ENCODE measurements at places on chromosomes 5 and 9. TPM values are rescaled to one million over a fixed set of nuclear protein-coding genes. Genes with fewer than 3 reads are reported as not detected.

Gene CCDC152
- polyA plus RNA-seq: 0.71 TPM

DNA sequence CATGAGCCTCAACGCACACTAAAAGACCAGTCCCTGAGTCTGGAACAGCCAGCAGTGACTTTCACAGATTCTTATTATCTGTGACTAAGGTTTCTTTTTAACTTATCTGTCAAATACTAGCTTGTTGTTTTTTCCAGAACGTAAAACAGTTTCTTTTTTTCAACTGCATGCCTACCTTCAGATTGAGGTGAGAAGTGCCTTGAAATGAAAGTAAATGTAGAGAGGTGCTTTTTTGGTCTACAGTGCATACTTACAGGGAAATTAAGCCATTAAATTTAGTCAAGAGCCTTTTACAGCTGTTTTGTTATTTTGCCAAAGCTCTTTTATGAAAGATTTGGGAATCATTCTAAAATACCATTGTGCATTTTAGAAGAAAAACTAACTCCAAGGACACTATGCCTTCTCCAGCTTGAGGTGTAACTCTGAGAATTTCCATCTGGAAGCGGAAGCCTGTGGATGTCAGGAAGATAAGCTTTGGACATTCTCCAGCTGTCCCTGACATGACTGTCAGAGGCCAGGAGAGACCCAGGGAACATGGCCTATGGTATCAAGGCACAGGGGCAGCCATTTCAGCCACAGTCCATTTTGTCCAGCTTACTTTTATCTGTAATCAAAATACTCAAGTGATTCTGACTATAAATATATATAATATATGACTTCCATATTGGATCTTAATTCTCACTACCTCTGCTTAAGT, 230.3 kb downstream of the GLIS3 start:
- no peak for DNase-seq

- DNase-seq: no peak
Observed at GRCh38 chr5:120600639-120601038, 136.5 kb downstream of the PRR16 start.

- no peak for DNase-seq
Observed at GRCh38 chr5:9498541-9499497, 47.1 kb downstream of the SEMA5A start.

Gene YIPF5
- 24.9 TPM for polyA plus RNA-seq

Gene ARHGEF39
- 0.30 TPM for polyA plus RNA-seq

Gene GARIN3
- polyA plus RNA-seq: not detected

- DNase-seq: no peak
Observed at GRCh38 chr5:137269946-137270345, 229.2 kb downstream of the SPOCK1 start.

DNA sequence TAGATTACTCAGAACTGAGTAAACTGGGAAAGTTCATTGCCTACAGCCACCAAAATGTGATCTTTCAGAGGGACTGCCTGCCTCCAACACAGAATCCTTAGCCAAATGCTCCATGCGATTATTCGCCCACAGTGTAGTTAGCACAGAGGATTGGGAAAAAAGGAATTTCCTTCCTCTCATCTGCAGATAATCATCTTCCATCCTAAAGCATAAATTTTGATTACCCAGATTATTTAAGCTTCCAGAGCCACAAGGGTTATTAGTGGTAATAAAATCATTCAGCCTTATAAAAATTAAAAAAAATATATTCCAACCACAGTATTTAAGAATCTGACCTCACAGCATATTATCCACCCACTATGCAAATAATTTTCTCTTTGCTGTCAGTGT, 285.3 kb upstream of the GRAMD2B start:
- no peak for DNase-seq

Gene MAPKAP1
- 141 TPM for polyA plus RNA-seq

DNA sequence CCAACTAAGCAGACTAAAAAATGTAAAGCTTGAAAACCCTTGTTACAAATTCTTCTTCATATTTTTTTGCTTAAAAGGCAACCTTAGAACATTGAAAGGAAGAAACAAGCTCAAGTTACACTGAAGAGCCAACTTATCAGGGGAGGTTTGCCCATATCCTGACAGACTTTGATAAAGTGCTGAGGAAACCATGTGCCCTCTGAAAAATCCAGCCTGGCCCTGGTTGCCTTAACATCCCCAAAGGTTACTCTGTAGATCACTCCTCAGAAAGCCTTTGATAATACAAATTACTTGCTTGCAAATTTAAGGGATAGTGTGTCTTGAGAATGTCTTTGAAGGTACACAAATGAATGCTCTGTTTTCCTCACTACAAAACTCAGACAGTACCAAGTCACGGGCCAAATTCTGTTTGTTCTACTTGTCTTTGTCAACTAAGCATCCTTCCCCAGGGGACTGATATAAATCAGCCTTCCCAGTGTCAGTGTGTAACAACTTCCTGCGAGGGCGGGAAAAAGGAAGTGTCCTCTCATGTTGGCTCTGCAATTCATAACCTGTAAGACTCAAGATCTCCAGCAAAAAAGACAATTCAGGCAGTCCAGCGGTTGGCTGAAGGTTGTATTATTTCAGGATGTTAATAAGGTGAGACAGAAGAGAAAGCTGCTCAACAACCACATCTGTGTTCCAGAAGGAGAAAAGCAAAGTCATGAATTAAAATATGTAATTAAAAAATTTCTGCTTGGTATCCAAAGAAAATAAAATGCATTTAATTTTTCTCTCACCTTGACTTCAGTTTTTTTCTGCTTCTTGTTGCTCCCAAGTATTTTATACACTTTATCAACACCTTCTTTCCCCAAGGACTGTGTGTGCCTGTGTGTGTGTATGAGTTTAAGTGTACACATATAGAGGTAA, 199.9 kb downstream of the PIK3R1 start:
- no peak for DNase-seq

GRCh38 chr9:129709438-129710168, 43.2 kb downstream of the PTGES start:
- DNase-seq: no peak

DNA sequence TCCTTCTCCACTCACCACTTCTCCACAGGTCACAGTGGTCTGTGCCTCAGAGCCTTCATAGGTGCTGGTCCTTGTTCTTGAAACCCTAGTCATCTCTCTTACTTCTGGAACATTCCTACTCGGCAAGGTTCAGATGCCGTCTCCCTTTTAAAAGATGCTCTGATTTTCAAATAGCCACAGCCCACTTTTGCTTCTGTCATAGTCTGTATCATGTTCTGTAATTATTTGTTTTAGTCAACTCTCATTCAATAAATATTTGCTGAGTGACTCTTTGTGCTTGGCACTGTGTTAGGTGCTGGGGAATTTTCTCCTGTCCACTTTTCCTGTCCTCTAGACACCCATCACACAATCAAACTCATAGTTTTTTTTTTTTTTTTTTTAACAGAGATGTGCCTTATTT, 181.3 kb upstream of the IL12B start:
- no peak for DNase-seq

- DNase-seq: no peak
Observed at GRCh38 chr5:10635867-10636350, 72.0 kb downstream of the ANKRD33B start.

DNA sequence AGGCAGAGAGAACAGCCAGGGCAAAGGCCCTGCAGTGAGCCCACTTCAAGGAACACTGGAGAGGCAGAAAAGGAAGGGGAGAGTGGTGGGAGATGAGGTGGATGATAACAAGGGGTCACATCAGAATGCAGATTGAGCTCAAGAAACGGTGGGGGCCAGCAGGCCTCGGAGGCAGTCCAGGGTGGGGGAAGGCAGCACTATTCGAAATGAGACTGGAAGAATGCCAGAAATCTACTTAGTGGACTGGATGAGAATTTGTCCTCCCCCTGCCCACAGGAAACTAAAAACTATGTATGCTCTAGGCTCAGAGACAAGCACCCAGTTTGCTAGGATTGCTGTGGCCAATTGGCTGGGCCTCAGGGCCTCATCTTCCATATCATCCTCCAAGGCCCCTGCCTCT, 148.7 kb downstream of the ADAMTS12 start:
- no peak for DNase-seq

Gene PCDHA8
- polyA plus RNA-seq: not detected

Gene SURF1
- 104 TPM for polyA plus RNA-seq

GRCh38 chr9:136570916-136571315, 25.1 kb upstream of the NOTCH1 start:
- DNase-seq: no peak

Gene PDE8B
- polyA plus RNA-seq: 1.1 TPM

Gene DMRTA1
- 0.30 TPM for polyA plus RNA-seq

- no peak for DNase-seq
Observed at GRCh38 chr9:79116041-79116440, 455.7 kb upstream of the TLE4 start.

GRCh38 chr9:106864373-106865143, 1.6 kb downstream of the ZNF462 start:
- DNase-seq: no peak

- DNase-seq: no peak
Observed at GRCh38 chr9:127980060-127980705, 606 bp downstream of the EEIG1 start.

Gene HRCT1
- 6.3 TPM for polyA plus RNA-seq

- peak; percentile 74 for DNase-seq
Observed at GRCh38 chr5:149063017-149063687, at the start of gene SH3TC2. Gene SH3TC2 (minus strand): TSS chr5:149063062. CDS start chr5:149063022, 40 bp downstream.

DNA sequence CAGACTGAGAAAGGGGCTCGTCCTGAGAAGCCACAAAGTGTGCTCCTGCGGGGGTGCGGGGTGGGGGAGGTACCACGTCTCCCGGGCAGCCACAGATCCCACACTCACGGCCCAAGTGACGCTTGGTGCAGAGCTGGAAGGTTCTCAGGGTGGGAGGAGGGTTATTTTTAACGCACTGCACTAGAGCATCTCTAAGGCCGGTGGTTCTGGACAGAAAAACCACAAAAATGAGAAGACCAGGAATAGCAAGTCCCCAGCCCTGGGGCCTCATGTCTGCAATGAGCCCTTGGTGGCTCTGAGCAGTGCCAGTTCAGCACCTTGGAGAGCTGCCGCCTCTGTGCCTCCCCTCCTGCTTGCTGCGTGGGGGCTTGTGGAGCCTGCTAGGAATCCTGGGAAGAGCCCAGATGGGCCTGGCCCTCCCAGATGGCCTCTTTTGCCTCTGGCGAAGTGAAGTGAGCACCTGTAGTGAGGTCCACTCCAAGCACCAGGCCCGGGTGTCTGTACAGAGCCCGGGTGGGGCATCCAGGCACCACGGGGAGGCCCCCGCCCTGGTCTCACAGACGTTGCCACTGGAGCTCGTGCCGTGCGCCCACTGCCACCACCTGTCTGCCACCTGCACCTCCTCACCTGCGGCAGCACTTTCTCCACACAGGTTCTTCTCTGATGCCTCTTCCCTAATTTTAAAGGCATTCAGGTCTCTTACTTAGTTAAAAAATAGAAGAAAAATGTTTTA, 48.9 kb upstream of the CACNA1B start:
- DNase-seq: no peak

DNA sequence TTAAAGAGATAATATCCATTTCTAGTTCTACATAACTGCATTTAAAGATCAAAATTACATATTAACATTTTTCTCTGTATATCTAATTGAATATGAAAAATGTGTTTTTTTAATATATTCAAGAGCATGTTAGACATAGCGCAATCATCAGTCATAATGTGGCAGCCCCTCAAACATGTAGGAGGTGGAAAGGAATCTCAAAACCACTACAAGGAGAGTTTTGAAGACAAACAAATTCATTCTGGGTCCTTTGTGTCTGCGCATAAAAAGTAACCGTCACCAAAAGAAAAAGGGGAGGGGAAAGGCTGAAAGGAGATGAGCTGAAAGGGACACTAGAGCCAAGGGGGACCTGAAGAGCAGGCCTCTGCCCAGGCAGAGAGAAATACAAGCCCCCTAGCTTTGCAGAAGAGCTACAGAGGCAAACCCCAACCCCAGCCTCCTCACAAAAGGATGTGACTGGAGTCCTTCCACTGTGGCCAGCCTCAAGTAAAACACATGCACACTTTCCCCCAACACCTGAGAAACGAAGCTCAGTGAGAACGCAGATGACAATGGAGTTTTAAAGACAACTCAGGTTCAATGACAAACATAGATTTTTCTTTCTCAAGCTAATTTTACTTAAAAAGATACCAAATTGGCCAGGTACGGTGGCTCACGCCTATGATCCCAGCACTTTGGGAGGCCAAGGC, 62.0 kb downstream of the MAPKAP1 start:
- no peak for DNase-seq

DNA sequence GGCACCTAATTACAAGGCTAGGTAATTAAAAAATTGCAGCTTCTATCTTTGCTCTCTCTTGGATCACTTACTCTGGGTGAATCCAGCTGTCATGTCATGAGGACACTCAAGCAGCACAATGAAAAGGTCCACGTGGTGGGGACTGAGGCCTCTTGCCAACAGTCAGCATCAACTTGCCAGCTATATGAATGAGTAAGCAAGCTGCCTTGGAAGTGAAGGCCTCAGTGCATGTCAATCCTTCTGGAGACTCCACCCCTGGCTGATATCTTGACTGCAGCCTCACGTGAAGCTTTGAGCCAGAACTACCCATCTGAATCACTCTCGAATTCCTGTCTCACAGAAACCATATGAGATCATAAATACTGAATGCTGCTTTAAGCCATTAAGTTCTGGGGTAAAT, 140.5 kb downstream of the SNX18 start:
- DNase-seq: peak; percentile 61

Gene GDNF
- not detected for polyA plus RNA-seq

GRCh38 chr9:109910671-109911518, 130.9 kb downstream of the PALM2AKAP2 start:
- DNase-seq: no peak

DNA sequence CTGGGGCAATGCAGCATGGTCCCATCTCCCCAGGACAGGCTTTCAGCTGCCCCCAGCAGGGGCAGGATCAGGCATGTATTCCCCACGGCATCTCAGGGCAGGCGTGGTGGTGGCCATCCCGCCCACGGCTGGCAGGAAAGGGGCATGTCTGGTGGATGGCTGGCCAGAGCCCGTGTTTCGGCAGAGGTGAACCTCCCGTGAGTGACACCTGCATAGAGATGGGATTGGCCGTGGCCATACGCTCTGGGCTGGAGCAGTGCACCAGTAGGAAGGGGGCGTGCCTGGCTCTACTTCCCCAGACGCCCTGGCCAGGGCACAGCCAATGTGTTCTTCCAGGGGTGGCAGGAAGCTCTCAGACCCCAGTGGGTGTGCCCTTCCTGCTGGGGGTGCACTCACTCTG, 139.1 kb downstream of the ZNF354C start:
- peak; percentile 16 for DNase-seq

- DNase-seq: no peak
Observed at GRCh38 chr9:137166380-137167229, 3.2 kb downstream of the LRRC26 start.

Gene NIPAL4
- polyA plus RNA-seq: 0.68 TPM

Gene FST
- 0.22 TPM for polyA plus RNA-seq

- no peak for DNase-seq
Observed at GRCh38 chr5:168867241-168867640, 288.1 kb upstream of the PANK3 start.

Gene MPDZ
- 19.5 TPM for polyA plus RNA-seq
